ENCODE measurements at places on chromosomes 3 and 15.

DNA sequence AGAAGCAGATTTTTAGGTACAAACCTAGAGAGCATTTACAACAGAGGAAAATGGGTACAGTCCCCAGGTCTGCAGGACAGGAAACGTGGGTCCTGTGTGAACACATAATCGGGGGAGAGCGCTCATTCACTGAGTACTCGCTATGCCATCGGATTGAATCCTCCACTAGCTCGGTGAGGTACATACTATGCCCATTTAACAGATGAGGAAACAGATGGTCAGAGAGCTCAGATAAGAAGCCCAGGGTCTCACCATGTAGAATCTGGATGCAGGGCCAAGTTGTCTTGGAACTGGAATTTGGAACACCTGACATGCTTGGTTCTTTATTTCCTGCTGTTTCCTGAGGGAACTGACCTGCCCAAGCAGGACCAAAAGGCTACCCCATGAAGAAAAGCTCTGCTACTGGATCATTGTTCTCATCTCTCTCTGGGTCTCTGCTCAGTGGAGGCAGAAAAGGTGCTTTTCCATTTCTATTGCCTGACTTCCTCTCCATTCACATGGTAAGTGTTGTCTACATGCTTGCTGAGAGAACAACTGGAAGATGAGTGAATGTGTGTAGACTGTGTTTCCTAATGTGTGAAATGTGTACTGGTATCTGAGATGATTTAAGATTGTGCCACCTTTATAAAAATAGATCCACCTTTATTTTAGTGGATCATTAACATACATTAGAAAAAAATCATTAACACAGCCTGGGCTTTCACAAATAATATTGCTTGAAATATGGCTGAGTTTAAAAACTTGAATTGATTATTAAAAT is 89.1 kb downstream of the TGFBR2 start:
- H3K36me3 ChIP-seq = peaks cover 3% of the 10 kb centered on the region
- DNase-seq = no peak
- H3K4me3 ChIP-seq = no peak overlapping the region
- H3K27me3 ChIP-seq = no peaks in the 10 kb centered on the region
- H3K4me1 ChIP-seq = peaks cover 3% of the 10 kb centered on the region

- no peak overlapping the region for H3K27ac ChIP-seq
- no peak overlapping the region for H3K4me3 ChIP-seq
- no peaks in the 10 kb centered on the region for H3K36me3 ChIP-seq
Observed at GRCh38 chr3:122868322-122868721, 73.5 kb downstream of the SLC49A4 start.

GRCh38 chr3:107260207-107260606 is 117.0 kb upstream of the CCDC54 start:
- no peak overlapping the region for H3K27ac ChIP-seq
- DNase-seq = no peak
- H3K4me3 ChIP-seq = no peak overlapping the region
- peaks cover 3% of the 10 kb centered on the region for H3K4me1 ChIP-seq
- H3K36me3 ChIP-seq = no peaks in the 10 kb centered on the region

- H3K27me3 ChIP-seq = no peaks in the 10 kb centered on the region
- DNase-seq = no peak
- no peak overlapping the region for H3K27ac ChIP-seq
- H3K36me3 ChIP-seq = no peaks in the 10 kb centered on the region
- no peak overlapping the region for H3K4me3 ChIP-seq
Observed at GRCh38 chr3:143771939-143772338, 76.3 kb downstream of the SLC9A9 start.

GRCh38 chr15:46242935-46243334 is 608.1 kb downstream of the SQOR start:
- no peak overlapping the region for H3K27ac ChIP-seq
- no peak for DNase-seq
- no peak overlapping the region for H3K4me3 ChIP-seq
- H3K27me3 ChIP-seq = no peaks in the 10 kb centered on the region
- H3K4me1 ChIP-seq = no peaks in the 10 kb centered on the region

DNA sequence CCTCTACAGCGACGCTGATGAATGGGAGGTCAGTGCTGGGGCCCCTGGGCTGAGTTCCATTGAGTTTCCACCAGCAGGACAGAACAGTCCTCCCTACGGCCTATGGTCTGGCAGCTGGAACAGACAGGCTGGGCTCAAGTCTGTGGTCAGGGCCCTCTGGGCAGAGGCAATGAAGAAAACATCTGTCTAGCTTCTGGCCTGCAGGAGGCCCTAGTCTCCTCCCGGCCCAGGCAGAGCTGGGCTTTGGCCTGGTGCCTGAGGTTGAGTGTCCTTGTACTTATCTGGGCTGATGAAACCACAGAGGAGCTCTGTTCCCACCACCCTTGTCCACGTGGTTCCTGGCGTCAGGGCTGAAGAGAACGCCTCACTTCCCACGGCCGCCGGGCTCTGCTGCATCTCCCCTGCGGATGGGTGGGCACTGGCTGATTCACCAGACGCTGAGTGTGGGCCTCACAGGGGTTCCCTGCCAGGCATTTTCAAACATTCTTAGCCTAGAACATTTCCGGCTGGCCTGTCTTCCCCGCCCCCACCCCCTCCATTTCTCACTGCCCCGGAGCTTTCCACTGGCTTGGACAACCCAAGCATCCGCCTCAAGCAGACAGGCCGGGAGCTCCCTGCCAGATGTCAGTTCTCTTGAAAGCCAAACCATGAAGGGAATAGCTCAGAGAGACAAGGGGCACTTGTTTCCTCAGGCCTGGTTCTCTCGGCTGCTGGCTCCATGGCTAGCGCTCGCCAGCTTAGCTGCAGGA is 20.3 kb downstream of the PPCDC start:
- H3K27ac ChIP-seq = no peak overlapping the region
- no peaks in the 10 kb centered on the region for H3K4me1 ChIP-seq

DNA sequence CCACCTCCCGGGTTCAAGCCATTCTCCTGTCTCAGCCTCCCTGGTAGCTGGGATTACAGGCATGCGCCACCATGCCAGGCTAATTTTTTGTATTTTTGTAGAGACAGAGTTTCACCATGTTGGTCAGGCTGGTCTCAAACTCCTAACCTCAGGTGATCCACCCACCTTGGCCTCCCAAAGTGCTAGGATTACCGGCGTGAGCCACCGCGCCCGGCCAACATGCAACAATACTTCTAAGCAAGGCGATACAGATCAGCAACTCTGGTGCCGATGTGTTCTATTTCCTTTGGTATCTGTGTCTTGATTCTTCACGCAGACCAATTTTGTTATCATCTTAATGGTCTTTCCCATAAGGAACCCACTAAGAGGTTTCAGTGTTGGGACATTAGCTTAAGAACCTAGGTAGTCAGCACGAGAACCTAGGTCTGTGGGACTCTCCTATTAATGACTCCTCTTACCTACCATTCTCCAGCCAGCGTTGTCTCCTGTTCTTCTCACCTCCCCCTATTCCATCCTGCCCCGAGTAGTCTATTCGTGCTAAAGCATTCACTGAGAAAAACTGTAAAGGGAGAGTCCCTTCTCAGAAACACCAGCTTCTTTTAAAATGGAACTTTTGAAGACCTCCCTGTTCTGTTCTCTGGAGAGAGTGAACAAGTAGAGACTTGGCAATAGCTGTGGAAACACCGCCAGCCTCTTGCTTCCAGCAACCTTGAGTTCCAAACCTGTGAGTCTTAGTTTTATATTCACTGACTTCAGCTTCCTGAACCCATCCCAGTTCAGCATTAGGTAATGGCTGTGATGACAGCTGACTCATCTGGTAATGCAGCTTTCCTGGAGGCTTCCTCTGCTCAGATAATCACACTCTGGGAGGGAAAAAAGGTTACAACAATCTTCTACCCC is 61.2 kb downstream of the TSC22D2 start:
- H3K4me3 ChIP-seq = no peak overlapping the region
- H3K27me3 ChIP-seq = no peaks in the 10 kb centered on the region
- DNase-seq = no peak

GRCh38 chr3:183074881-183075280 is 24.4 kb downstream of the MCCC1 start:
- no peaks in the 10 kb centered on the region for H3K4me1 ChIP-seq
- no peak overlapping the region for H3K27ac ChIP-seq
- H3K27me3 ChIP-seq = no peaks in the 10 kb centered on the region
- peaks cover 4% of the 10 kb centered on the region for H3K36me3 ChIP-seq

DNA sequence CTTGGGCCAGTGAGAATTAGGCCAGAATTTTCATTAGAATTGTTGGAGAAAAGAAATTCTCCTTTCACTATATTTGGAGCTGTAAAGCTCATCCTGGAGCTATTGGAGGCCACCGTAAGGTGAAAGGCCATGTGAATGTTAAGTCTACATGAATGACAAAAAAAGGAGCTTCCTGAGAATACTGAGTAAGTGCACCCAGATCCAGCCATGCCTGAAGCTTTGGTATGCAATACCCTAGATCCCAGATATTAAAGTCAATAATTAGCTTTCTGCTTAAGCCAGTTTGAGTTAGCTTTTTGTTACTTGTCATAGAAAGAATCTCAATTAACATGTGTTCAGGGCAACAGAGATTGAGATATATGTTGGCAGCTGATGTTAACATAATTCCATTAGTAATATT is 172.4 kb downstream of the NR1D2 start:
- H3K36me3 ChIP-seq = no peaks in the 10 kb centered on the region
- no peak for DNase-seq
- no peak overlapping the region for H3K27ac ChIP-seq
- no peaks in the 10 kb centered on the region for H3K27me3 ChIP-seq
- no peaks in the 10 kb centered on the region for H3K4me1 ChIP-seq

DNA sequence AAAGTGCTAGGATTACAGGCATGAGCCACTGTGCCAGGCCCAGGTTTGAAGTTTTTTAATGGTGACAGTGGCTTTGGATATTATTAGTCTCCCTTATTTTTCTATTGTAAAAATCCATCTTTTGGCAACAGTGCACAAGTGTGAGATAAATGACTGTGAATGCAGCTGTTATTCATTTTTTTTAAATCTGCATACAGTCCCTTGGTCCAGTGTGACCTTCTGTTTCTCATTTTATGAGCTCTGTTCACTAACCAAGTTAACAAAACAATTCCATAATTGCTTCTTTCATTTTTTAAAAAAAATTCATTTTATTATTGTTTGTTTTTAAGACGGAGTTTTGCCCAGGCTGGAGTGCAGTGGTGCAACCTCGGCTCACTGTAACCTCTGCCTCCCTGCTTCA is 381.8 kb downstream of the NAALADL2 start:
- H3K27ac ChIP-seq = no peak overlapping the region
- no peaks in the 10 kb centered on the region for H3K4me1 ChIP-seq
- no peaks in the 10 kb centered on the region for H3K27me3 ChIP-seq
- DNase-seq = no peak

- H3K4me3 ChIP-seq = no peak overlapping the region
- no peaks in the 10 kb centered on the region for H3K27me3 ChIP-seq
- DNase-seq = no peak
- H3K27ac ChIP-seq = no peak overlapping the region
Observed at GRCh38 chr3:176759815-176760506, 437.3 kb downstream of the TBL1XR1 start.

DNA sequence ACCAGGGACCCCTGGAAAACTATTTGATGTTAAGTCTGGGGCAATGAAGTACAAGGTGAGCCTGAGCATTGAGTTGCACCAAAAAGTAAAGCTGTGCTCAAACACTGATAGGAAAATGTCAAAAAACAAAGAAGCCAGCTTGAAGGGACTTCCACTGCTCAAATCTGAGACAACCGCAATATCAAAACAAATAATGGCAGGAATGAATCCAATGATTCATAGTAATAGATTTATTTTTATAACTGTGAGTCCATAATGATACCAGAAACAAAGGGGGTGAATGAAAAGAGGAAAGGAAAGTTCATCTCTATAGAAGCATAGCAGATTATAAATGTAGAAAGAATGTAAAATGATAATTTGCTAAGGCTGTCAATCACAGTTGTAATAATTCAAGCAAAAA is 237.3 kb upstream of the ZBTB20 start:
- H3K4me3 ChIP-seq = no peak overlapping the region
- H3K36me3 ChIP-seq = no peaks in the 10 kb centered on the region
- H3K27me3 ChIP-seq = no peaks in the 10 kb centered on the region
- H3K27ac ChIP-seq = no peak overlapping the region
- DNase-seq = no peak
- peaks cover 4% of the 10 kb centered on the region for H3K4me1 ChIP-seq

- H3K36me3 ChIP-seq = no peaks in the 10 kb centered on the region
- no peak overlapping the region for H3K4me3 ChIP-seq
- DNase-seq = no peak
- H3K4me1 ChIP-seq = no peaks in the 10 kb centered on the region
- H3K27ac ChIP-seq = no peak overlapping the region
Observed at GRCh38 chr3:129838086-129838485, 55.4 kb downstream of the TMCC1 start.

DNA sequence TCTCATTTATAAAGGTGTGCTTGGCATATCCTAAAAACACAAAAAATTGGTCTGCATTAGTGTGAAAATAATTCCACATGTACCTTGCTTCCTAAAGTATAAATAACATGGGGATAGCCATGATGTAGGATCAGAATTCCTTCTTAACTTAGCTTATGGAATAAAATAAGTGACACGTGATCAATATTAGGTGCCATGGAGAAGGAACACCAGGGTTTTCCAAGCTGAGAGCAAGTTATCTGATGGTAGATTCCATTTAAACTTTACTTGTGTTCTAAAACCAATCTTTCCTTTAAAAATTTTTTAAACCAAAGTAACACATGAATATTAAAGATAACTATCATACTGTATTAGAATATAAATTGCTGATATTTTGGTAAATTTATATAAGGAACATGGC is 300.5 kb downstream of the ZPLD1 start:
- H3K36me3 ChIP-seq = no peaks in the 10 kb centered on the region
- no peak for DNase-seq
- no peak overlapping the region for H3K4me3 ChIP-seq
- no peaks in the 10 kb centered on the region for H3K27me3 ChIP-seq
- peaks cover 3% of the 10 kb centered on the region for H3K4me1 ChIP-seq

DNA sequence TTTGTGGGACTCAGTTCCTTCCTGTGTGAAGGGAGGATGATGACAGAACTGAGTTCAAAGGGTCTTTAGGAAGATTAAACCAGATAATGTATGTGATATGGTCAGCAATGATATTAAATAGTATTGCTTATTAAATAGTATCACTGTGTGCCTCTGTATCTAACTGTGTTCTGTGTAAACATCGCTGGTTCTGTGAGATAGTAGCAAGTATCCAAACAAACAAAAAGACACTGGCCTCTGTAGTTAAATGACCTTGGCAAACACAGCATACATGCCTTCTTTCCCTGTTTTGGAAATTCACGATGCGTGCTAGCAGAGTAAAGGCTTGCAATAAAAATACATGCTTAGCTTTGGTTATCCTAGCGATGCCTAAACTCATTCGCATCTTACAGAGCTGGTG is 76.1 kb downstream of the MESD start:
- H3K27ac ChIP-seq = no peak overlapping the region
- H3K27me3 ChIP-seq = no peaks in the 10 kb centered on the region
- no peak overlapping the region for H3K4me3 ChIP-seq
- no peaks in the 10 kb centered on the region for H3K36me3 ChIP-seq
